ENCODE measurements at places on chromosomes 1 and 21.

DNA sequence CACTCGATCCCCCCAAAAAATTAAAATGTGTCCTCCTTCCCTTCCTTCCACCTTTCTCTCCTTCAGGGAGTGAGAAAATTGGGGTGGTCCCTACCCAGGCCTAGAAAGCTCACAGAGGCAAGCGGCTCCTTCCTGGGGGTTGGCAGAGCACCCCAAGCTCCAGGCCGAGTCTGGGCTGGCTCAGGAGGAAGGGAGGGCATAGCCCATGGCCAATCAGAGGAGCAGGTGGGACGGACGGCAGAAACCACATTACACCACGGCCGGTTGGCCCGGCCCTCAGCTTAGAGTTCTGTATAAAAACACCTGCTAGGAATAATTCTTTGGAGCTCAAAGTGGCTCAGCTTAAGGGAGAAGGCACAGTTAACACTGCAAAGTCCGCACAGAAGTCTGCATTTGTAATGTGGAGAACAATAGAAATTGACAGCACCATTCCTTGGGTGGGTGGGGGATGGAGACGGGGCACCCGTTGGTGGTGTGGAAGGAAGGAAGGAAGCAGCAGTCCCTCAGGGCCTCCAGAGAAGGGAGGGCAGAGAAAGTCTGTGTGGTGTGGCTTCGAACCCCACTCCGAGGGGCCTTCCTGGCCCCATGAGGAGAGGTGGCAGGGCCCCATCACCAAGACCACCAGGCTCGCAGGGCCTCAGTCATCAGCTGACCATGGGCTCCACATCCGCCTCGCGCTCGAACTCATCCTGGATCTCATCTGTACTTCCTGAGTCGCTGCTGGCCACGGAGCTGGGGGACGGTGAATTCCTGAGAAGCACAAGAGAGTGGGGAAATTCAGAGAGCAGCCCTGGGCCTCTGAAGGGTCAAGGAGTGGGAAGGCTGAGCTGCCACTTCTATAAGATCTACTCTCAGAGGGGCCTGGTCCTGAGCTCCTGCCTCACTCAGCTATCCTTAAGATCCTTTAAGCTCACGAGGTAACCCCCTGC, 5.8 kb upstream of the ALDH4A1 start:
- no peak for DNase-seq

GRCh38 chr1:23394684-23395083, 25.0 kb upstream of the ZNF436 start:
- no peak for DNase-seq

GRCh38 chr1:8023995-8024313, 2.2 kb downstream of the ERRFI1 start:
- DNase-seq: no peak

DNA sequence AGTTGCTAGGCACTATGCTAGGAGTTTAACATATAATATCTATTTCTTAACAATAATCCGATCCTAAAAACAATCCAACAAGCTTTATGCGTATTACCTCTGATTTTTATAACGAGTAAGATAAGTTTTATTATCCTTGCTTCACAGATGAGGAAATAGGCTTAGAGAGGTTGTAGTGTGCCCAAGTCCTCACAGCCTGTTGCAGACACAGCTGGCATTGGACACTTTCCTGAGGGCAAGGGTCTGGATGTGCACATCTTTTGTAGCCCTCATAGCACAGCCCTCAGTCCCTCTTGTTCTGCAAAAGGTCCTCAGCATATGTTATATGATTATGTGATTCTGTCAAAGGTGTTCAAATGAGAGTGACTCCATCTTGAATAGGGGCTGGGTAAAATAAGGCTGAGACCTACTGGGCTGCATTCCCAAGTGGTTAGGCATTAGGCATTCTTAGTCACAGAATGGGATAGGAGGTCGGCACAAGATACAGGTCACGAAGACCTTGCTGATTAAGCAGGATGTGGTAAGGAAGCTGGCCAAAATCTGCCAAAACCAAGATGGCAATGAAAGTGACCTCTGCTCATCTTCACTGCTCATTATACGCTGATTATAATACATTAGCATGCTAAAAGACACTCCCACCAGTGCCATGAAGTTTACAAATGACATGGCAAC, 75.7 kb upstream of the F3 start:
- no peak for DNase-seq

GRCh38 chr1:113226148-113226547, 153.2 kb downstream of the LRIG2 start:
- no peak for DNase-seq

DNA sequence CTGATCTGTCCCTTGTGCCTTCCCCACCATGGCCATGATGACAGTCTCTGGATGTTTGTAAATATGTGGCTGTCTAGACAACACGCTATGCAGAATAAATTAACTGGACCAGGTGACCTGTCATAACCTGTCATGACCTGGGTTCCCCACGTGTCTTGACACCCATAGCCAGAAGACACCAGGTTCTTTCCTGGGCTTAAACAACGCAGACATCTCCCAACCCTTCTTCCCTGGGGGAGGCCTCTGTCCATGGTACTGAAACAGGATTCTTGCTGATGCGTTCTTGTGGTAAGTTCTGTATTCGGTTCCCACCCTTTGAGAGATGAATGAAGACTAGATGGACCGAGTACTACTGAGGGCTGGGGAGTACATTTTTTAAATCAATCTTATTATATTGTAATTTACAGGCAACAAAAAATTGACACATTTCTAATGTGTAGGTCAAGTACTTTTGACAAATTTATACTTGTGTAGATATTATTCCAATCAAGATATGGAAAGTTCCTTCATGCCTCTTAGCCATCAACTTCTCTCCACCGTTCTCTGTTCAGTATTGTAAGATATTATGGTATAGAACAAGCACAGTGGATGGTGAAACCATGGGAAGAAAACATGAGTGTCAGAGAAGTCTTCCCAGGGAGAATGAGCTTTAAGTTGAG, 738.8 kb downstream of the PTPRU start:
- no peak for DNase-seq

DNA sequence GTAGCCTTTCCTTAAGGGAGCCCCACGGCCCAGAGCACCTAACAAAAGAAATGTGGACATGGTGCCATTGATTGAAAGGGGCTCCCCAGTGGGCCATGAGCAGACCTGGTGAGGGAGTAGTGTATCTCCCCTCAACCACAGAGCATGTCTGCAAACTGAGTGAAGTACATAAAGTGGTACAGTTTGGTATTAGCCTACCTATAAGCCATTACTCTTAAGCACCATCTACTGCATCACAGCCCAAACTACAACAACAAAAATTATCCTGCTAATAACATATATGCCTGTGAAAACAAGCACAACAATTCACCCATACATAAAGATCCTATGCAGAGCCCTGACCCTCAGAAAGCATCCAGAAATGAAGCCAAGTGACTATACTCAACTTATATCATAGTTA, 407.8 kb downstream of the PTPRC start:
- DNase-seq: no peak

- no peak for DNase-seq
Measured at GRCh38 chr21:30148906-30149305, 17.7 kb downstream of the CLDN17 start.

DNA sequence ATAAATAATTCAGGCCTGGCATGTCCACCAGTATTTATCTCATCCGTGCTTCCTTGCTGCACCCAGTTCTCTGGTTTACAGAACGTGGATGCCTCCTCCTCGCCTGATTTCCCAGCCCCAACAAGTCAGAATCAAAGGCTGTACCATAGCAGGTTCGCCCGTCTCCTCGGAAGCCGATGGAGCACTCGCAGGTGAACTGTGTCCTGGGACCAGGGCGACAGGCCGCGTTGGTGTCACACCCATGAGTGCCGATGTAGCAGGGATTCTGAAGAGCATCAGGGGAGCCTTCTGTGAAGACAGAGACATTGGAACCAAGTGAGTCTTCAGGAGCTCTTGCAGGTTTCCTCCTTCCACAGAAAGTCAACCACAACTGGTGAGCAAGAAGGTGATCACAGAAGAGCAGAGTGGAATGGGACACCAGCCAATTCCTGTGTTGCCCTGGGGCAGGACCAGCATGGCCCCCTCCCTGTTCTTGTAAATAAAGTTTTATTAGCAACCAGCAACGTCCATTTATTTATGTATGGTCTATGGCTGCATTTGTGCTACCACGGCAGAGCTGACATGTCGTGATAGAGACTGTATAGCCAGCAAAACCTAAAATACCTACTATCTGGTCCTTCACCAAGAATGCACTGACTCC, 40.8 kb downstream of the NID1 start:
- DNase-seq: no peak

GRCh38 chr1:6426277-6426971, 1.8 kb downstream of the ESPN start:
- DNase-seq: no peak

GRCh38 chr1:162578071-162578700, 16.7 kb downstream of the UAP1 start:
- no peak for DNase-seq

DNA sequence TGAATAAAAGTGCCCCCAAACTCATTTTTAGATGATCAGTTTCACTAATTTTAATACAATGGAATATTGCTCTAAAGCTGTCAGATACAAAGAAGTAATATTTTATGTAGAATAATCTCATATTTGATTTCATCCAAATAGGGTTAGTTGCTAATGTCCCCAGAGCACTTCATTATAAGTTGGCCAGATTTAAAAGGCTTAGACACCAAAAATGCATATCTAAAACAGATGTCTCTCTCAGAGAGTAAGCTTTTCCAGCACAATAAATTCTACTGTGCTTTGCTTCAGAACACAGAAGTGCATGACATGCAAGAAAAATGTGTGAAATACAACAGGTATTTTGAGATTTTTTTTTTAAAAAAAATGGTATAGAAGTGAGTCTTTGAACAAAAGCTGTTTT, 194.2 kb downstream of the LRRIQ3 start:
- DNase-seq: no peak

DNA sequence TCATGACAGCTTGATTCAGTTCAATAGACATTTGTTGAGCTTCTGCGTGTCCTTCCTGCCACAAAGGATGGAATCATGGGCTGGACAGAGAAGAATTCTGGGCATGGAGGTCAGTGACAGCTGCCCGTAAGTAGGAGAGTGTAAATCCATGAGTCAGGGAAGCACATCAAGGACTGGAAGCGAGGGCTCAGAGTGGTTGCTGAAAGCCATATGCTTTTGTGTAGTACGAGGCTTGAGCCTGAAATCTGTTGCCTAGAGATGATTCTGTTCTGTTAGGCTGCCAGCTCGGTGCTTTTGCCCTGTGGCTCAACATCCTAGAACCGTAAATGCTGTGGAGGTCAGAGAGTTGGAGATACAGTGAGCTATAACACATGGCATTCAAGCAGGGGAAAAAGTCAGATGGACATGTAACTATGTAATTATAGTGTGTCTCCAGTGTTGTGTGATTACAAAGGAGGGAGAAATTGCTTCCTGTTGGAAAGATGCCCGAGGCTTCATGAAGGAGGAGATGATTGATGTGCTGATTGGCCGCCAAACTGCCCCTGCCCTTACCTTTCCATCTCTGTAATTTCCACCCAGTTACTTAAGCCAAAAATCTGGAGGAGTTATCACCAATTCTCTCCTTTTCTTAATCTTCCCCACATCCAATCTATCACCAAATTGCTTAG, 92.8 kb upstream of the CACNA1E start:
- no peak for DNase-seq

Measured in stimulated activated CD4-positive, alpha-beta T cell treated with anti-CD3 and anti-CD28 coated beads, Interleukin-1b, Interleukin-23, amount 100 ng/mL, for 4 hours (primary cell).